Stimulated activated CD8-positive, alpha-beta memory T cell treated with anti-CD3 and anti-CD28 coated beads, Interleukin-4, amount 100 ng/mL, for 1 hour (primary cell): ENCODE measurements at places on chromosomes 7 and 10.

GRCh38 chr7:33766405-33766804 is 138.9 kb upstream of the BMPER start:
- no peak for DNase-seq

DNA sequence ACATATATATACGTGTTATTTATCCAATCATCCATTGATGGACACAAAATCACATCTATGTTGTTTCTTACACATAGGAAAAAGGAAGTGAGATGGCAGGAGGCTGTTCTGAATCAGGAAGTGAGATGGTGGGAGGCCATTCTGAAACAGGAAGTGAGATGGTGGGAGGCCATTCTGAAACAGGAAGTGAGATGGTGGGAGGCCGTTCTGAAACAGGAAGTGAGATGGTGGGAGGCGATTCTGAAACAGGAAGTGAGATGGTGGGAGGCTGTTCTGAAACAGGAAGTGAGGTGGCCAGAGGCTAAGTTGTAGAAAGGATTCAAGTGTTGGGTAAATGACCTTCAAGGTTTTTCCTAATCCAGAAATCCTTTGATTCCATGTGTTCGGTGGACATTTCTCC is 921.5 kb downstream of the TYW1 start:
- no peak for DNase-seq

DNA sequence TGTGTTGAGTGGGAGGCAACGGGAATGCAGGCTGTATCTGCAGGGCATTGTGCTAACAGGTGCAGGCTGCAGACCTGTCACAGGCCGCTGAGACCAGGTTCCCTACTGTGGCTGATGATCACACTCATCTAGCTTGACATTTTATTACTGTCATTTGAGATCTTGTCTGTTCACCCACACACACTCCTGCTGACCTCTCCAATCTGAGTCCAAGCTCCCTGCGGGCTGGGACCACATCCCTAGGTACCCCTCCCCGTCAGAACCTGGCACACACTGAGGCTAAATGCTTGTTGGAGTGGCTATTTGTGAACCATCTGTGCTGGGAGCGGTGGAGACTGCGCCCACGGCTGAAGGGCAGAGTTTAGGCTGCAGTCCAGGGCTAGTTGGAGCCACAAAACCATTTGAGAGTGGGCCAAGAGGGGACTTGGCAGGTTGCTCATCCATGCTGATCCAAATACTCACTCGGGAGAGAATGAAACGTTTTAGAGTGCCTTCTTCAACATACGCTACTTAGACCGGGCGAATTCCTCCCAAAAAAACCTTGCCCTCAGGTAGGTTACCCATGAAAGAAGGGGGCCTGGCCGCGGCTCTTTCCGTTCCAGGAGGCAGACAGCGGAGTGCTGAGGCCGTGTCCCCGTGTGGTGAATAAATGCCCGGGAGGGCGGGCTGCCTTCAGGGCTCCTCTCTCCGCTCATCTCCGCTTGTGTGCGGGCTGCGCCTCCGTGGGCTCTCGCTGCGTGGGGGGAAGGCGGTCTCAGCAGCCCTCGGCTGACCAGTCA is 164.4 kb downstream of the RGS10 start:
- DNase-seq = no peak

DNA sequence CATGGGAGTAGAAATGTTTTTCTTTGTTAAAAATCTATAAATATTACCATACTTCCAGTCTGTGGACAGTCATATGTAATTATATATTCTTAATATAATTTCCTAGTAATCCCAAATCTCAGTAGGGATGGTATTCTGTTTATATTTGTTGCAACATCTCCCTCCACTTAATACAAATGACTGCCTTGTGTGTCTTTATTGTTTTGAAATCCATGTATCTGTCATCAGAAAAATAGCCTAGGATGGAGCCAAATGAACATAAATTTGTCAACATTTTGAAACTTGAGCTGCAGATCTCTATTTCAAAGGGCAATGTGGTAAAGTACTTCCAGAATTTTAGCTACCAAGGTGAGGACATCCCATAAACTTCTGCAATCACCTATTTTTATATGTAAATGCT is 290.7 kb downstream of the TSPAN12 start:
- DNase-seq = no peak

- no peak for DNase-seq
Observed at GRCh38 chr10:107284187-107284586, 119.7 kb upstream of the SORCS1 start.

DNA sequence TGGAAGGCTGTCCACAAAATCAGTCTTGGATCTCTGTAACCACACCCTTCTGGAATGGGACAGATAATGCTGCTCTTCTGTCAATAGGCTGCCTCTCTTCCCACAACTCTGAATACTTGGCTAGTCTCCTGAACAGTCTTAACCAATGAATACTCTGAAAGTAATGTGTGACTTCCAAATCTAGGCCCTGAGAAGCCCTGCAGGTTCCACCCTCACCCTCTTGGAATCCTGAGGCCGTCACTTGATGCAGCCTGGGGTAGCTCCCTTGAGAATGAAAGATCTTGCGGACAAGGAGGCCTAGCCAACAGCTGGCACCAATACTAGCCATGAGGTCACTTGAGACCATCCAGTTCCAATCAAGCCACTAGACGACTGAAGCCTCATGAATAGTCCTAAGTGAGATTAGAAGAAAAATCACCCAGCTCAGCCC is 109.2 kb downstream of the ARHGAP12 start:
- DNase-seq = no peak

GRCh38 chr10:61215246-61215645 is 237.9 kb downstream of the TMEM26 start:
- no peak for DNase-seq

GRCh38 chr7:117950601-117951260 is 77.5 kb upstream of the CTTNBP2 start:
- DNase-seq = no peak

GRCh38 chr7:106644999-106645398 is 16.0 kb downstream of the CCDC71L start:
- no peak for DNase-seq

GRCh38 chr10:7457478-7458316 is 46.9 kb upstream of the SFMBT2 start:
- no peak for DNase-seq

DNA sequence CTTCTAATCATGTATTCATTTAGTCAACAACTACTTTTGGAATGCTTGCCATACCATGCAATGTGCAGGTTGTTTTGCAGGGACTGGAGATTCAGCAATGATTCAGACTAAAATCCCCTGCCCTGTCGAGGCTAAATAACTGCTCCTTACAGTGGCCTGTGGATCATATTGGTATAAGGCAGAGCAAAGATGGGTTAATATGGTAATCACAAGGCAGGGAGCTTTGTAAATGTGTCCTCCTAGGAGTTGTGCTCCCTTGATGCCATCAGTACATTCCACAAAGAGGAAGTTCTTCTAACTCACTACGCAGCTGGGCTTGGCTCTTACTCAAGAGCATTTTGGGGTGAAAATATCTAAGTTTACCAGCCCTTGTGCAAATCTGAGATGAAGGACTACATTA is 614 bp upstream of the IFIT2 start:
- DNase-seq = no peak

- DNase-seq = no peak
Observed at GRCh38 chr10:9253121-9253520, 1198.6 kb downstream of the GATA3 start.

DNA sequence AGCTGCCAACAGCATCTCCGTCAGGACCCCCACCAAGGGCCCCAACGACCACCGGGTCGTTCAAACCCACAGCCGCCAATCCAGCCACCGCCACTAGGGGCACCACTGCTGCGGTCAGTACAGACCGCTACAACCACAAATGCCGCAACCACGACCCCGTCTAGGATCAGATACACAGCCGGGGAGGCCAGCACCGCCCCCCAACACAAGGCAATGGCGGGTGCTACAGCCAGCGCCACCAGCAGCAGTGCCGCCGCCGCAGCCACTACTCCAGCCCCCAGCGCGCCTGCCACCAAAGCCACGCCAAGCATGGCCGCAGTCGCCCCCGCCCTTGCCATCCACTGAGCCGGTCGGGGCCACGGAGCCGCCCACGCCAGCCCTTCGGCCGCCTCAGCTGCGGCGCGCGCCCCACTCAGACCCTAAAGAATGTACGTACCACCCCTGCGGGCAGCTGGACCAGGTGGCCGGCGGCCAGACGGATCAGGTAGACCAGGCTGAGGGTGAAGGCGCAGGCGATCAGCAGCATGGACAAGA is 473 bp downstream of the CYP51A1 start:
- peak; percentile 21 for DNase-seq

- DNase-seq = no peak
Observed at GRCh38 chr10:100341953-100342626, 4.9 kb upstream of the SCD start.

GRCh38 chr7:93944673-93945072 is 23.1 kb downstream of the GNG11 start:
- no peak for DNase-seq

GRCh38 chr7:101058355-101058754 is 26.9 kb upstream of the TRIM56 start:
- no peak for DNase-seq

- DNase-seq = no peak
Observed at GRCh38 chr7:14501436-14501835, 401.1 kb downstream of the DGKB start.

DNA sequence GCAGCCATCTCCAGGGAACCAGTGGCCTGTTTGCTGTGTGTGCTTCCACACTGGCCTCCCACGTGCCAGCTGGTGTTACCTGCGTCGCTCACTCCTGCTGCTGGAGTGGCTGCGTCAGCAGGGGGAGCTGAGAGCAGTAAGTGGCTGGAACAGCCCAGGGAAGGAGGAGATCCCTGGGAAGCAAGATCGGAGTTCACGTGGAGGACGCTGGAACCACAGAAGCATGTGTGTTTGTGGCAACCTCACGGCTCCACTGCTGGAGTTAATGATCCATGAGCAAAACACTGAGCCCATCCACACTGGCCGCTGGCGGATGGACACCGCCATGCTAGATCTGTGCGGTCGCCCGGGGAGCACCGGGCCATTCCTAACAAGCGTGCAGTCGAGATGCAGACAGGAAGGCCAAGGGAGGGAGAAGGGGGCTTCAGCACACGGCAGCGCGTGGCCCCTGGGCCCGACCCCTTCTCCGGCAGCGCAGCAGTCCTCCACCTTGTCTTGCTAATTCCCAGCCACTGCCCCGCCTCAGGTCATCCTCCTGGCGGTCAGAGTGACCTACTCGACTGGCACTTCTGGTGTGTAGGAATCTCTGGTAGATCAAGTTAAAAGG is 68.5 kb upstream of the EEPD1 start:
- no peak for DNase-seq

DNA sequence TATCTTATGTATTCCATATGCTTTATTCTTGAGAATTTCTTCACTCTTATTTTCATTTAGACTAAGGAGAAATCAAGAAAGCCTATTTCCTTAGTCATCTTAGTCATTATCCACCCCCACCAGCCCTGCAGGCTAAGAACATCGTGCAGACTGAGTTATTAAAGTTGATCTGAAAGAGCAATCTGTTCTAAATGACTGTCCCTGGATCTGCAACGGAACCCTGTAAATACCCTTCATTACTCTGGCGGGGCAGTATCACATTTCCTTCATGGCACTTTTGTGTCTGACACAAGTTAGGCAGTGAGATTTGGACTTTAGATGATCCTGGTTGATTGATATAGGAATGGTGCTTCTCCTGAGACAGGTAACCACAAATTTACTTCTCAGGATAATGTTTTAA is 3.5 kb upstream of the MYPN start:
- DNase-seq = no peak
